ENCODE measurements at places on chromosomes 12 and 14.

DNA sequence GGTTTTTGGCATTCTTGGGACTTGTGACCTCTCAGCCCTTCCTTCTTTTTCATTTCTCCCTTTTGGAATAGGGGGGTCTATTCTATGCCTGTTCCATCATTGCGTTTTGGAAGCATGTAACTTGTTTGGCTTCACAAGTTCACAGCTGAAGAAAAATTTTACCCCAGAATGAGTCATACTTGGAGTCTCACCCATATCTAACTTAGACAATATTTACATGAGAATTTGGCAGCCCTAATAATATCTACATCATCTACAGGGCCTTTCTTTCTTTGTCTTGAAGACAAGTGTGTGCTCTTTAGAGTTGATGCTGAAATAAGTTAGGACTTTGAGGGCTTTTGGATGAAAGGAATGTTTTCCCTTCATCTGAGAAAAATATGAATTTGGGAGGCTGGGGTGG is 1312.9 kb upstream of the FLRT2 start:
- no peak for DNase-seq

- DNase-seq: no peak
These were observed 647 bp upstream of the SIX1 start for GRCh38 chr14:60649875-60650372.

DNA sequence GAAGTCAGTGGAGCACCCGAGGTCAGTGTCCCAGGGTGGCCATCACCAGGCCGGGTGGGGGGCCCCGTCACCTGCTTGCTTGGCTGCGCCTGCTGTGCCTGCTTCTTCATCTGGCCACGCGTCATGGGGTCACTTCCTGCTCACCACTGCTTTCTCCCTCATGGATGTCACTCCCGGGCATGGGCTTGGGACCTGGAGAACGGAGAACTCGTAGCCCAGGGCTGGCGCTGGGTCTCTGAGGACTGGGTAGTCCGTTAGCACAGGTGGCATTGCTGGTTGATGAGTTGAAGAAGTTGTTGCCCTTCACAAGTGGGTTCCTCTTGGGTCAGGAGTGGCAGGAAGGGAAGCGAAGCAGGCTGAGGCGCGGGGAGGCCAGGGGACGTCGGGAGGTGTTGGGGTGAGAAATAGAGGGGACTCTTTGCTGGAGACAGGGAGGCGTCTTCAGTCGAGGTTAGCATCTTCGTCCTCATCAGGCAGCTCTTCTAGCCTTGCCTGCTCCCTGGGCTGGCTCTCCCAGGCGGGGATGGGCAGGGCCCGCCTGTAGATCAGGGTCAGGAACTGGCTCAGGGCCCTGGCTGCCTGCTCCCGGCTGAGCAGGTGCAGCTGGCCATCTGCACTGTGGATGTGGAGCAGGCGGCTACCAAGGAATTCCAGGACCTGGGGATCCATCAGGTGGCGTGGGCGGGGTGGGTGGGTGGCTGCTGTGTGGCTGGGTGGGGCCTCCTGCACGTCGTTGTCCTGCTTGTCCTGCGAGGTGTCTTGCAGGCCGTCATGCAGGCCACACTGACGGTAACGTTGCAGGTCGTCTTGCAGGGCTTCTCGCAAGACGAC is 23.0 kb downstream of the RTL1 start:
- no peak for DNase-seq

GRCh38 chr14:23115039-23115731 is 3.9 kb downstream of the CEBPE start:
- DNase-seq: no peak

DNA sequence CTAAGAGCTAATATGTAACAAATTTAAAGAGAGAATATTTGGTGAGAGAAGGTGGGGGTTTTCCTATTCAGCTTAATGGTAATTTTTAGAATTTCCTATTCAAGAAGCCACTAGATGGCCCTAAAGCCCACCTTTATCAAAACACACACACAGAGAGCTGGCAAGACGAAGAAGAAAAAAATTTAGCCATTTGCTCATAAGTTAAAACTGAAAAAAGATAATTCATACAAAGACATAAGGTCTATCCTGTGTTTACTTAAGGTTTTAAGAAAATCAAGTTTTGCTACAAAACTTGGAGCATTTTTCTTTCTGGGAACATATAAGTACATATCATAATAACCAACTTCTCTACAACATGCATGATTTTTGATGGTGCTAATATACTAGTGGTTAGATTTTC is 46.8 kb upstream of the PCED1B start:
- no peak for DNase-seq

- no peak for DNase-seq
These were observed 2.6 kb upstream of the TRMT61A start for GRCh38 chr14:103526247-103526913.

GRCh38 chr12:65525491-65526141 is 247.1 kb downstream of the MSRB3 start:
- DNase-seq: no peak

DNA sequence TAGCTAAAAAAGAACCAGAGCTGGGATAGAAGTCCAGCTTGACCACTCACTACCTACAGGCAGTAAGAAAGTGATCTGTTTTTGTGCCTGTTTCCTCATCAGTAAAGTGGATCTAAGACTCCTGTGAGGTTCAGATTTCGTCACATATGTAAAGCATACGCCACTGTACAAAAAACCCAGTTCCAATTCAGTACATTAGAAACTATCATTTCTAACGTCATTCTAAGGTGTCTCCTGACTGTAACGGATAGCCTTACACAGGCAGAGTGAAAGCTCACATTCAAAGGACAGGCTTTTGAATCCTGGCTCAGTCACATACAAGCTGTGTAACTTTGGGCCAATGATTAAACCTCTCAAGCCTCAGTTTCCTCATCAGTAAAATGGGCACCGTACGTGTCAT is 3.5 kb downstream of the SLC15A4 start:
- no peak for DNase-seq

DNA sequence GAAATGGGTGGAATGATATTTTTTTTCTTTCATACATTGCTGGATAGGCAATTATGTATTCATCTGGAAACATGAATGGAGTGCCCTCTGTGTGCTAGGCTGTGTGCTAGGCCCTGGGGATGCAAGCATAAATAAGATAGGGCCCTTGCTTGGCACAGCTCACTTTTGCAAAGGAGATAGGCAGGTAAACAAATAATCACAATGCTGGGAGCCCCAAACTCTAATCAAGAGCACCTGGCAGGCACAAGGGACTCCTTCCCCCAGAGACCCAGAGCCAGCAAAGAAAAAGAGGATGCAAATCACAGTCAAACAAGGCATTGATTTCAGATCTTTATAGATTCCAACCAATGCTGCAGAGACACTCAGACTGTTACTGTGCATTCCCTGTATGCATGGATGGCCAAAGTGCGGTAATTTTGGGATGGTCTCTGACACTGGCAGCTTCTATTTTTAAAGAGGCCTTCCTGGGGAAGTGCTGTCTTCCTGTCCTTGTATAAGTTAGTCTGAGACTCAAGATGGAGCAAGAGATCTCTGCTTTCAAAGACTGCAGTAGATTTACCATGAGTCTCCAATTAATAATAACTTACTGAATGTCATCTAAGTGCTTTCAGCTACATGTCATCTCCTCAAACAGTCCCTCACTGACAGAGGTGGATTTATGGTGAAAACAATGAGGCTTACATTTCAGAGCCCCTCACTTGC is 45.1 kb upstream of the CPM start:
- no peak for DNase-seq

DNA sequence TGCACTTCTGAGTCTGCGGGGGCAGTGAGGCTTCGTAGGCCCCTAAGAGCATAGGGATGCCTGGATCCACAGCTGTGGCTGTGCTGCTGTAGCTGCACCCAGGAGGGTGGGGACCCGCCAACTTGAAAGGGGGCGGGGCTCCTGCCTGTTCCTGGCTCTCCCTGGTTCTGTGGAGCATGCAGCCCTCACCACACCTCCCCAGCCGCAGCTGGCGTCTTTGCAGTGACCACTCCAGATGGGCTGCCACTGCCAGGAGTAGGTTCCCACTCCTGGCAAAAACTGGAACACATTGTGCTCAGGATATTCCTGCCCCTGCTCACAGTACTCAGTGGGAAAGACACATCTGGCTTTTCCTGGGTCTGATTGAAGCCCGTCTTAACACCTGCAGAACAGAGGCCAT is 35.8 kb downstream of the TIMELESS start:
- DNase-seq: no peak

GRCh38 chr14:36069535-36069900 is 107.0 kb downstream of the PTCSC3 start:
- peak; percentile 26 for DNase-seq

GRCh38 chr12:19575337-19576243 is 136.3 kb downstream of the AEBP2 start:
- no peak for DNase-seq

DNA sequence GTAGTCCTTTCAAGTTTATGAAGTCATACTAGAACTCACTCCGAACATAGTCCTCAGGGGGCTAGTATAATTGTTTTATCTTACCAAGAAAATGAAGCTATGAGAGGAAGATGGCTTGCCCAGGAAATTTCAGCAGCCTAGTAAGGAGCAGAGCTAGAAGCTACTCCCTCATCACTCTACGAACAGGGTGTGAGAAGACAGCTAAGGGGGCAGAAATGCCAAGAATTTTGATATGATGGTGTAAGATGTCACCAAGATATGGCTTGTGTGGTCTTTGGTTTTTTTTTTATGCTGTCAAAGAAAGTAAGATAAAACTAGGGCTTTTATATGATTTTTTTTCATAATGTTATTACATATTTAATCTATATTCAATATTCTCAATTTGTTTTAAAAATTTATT is 47.6 kb downstream of the PRICKLE1 start:
- DNase-seq: no peak

GRCh38 chr12:76546889-76547288 is 12.7 kb downstream of the OSBPL8 start:
- DNase-seq: no peak

DNA sequence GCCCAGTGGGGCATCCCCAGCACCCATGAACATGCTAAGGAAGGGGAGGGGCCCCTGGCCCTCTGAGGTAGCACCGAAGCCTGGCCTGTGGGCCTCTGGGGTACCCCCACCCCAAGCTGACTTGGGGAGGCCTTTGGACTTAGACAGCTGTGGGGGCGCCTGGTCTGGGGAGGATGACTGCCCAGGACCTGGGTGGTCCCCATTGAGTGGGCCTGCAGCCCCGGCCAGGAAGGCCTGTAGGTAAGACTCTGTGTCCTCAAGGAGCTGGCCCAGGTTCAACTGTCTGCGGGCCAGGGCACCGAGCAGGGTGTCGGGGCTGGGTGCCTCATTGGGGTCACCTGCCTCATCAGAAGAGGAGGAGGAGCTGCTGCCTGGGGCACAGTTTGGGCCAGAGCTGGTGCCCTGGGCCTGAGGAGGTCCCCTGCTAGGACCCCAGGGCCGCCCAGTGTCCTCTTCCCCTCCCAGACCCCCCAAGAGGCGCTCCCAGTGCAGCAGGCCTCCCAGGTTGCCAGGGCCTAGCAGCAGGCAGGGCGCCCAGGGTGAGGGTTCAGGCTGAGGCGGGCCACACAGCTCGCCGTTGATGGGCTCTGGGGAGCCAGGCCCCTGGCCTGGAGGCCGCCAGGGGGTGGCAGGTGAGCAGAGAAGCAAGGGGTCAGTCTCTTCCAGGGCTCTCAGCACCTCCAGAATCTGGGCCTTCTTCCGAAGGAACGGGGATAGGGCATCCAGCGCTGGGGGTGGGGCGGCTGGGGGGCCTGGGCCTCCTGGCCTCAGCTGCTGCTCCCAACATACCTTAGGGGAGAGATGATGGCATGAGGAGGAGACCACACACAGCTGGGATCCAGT is 31.4 kb downstream of the NCKAP5L start:
- no peak for DNase-seq

DNA sequence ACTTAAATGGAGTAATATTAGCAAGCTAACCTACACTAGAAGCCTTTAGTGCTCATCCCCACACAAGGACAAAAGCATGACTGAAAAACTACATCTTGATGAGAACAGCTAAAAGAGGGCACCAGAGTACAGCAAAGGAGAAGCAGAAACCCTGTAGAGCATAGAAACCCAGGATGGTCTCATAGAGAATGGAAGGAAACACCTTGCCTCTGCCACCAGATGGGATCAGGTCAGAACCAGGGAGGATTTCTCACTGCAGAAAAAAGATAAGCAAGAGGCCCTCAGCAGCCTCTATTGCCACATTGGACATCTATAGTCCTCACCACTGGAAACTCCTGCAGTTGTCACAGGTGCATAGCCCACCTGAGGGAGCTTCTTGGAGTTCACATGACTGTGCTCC is 13.6 kb upstream of the ZNF705A start:
- DNase-seq: no peak

DNA sequence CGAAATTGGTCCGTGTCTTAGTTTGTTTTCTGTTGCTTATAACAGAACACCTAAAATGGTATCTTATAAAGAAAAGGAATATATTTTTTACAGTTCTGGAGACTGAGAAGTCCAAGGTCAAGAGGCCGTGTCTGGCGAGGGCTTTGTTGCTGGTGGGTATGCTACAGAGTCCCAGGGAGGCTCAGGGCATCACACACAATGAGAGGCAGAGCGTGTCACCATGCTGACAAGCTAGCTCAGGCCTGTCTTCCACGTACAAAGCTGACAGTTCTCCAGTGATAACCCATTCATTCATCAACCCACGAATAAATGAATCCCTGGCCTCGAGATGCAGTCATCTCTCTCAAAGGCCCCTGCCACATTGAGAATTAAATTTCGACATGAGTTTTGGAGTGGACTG is 56.7 kb upstream of the AEBP2 start:
- no peak for DNase-seq

- DNase-seq: no peak
These were observed 95.1 kb upstream of the ARID2 start for GRCh38 chr12:45634273-45634917.

GRCh38 chr12:105164068-105164467 is 56.5 kb downstream of the WASHC4 start:
- no peak for DNase-seq

- no peak for DNase-seq
These were observed 1.0 kb downstream of the PGF start for GRCh38 chr14:74954232-74954946.

DNA sequence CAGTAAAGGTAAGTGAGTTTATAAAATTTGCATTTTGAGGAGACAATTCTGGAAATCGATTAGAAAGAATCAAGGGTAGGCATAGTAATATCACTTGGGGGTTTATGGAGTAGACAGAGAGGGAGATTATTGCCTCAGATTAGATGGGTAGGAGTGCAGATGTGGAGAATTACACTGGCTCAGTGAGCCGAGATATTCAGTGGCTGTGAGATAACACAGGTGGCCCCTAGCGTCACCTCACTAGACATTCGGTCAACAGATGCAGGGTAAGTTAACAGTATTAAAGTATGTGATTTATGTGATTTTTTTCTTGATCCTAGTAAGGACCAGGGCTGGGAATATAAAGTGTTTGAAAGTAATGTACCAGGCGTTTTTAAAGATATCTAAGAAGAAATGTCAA is 39.6 kb upstream of the KLRD1 start:
- no peak for DNase-seq

GRCh38 chr14:32470161-32470715 is 141.1 kb downstream of the AKAP6 start:
- no peak for DNase-seq

DNA sequence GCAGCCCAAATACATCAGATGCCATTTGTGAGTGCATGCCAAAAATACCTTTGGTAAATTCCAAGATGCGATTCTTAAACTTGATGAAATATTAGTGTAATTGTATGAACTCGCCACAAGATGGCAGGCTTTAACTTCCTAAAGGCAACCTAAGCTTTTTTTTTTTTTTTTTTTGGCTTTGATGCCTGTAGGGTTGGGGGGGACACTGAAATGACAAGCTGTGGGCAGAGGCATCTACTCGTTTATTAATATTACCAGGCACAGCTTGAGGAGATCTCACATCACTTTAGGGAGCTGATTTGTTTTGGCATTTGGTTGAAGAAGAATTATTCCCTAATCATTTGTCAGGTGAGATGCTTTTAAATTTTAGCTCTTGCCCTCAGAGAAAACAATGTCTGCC is 126.7 kb upstream of the CCDC196 start:
- DNase-seq: peak; percentile 5
